Activated T-helper 9 cell treated with anti-CD3 and anti-CD28 coated beads, Interleukin-2, amount 50 U/mL, for 16 hours (primary cell): ENCODE measurements at places on chromosomes 16 and 17.

GRCh38 chr16:81695321-81696165, 83.5 kb upstream of the PLCG2 start:
- DNase-seq = no peak

DNA sequence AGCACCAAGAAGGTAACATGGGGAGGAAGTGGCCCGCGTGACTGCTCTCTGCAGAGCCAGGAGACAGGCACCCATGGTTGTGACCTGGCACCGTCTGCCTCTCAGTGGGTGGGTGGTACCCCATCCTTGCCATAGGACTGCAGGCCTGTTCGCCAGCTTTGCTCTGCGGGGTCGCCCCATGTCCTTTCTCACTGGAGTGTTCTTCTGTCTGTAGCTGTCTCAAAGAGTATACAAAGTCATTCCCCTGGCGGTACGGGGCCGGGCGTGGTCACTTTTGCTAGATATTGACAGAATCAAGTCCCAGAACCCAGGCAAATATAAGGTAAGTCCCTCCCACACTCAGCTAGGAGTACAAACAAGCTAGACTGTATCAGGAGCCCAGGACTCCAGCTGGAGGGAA, 6.0 kb downstream of the TBC1D26 start:
- no peak for DNase-seq

DNA sequence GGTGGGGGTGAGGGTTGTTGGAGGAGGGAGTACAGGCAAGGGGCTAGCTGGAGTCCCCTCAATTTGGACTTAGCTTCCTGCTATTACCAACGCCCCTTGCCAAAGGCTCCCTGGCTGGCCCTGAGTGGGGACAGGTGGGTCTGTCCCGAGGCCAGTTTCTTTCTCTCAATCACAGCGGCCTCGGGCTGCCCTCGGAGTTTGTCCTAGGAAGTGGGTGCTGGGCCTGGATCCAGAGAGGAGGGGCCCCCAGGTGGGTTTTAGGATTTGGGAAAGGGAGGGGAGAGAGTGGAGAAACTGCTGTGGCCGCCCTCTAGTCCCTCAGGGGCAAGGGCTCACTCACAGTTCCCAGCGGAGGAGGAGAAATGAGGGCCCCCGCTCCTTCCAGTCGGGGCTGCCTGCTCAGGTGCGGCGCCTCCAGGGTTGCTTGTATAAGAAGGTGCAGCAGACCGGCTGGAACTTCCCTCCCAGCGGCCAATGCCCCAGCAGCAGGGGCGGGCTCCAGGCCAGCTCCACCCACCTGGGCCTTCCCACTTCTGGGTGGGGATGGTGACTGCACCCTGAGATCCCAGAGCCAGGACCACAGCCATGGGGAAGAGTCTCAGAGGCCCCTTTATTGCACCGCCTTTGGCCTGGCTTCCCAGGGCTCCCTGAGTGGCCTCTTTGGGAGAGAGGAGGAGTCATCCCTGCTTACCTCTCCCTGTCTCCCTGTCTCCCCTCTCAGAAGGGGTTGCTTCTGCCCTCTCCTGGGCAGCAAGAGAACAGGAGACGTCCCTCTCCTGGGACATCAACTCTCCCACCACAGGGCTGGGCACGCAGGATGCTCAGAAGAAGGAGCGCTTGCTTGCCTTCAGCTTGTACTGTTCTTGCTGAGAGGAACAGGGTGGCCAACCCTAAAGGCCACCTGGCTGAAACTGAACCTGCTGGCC, 112.0 kb upstream of the SMURF2 start:
- no peak for DNase-seq

DNA sequence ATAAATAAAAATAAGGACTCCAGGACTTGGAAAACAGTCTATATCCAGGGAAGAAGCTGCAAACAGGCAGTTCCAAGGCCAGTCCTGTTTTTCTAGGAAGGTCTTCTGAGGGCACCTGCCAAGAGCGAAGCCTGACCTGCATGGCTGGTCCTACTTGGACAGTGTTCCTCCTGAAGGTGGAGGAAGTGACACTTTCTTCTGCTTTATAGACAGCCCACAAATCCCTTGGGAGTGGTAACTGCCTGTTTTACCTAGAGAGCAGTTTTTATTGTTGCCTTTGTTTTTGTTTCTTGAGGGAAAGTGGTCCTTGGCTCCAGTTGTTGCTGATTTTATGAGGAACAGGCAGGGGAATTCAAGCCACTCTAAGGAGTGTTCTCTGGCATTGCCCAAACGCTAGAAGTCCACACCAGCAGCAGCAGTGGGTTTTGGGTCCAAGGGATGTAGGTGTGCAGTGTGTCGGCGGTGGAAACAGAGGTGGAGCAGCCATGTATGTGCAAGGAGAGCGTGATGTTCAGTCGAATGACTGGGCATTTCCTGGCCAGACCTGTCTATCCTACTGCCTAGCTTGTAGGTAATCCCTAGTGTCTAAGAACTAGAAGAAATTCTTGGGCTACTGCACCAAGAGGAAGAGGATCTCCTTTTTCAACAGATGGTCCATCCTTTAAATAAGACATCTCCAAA, 35.3 kb downstream of the LDHD start:
- DNase-seq = no peak

- no peak for DNase-seq
Measured at GRCh38 chr17:39092692-39093230, 58.7 kb downstream of the PLXDC1 start.

DNA sequence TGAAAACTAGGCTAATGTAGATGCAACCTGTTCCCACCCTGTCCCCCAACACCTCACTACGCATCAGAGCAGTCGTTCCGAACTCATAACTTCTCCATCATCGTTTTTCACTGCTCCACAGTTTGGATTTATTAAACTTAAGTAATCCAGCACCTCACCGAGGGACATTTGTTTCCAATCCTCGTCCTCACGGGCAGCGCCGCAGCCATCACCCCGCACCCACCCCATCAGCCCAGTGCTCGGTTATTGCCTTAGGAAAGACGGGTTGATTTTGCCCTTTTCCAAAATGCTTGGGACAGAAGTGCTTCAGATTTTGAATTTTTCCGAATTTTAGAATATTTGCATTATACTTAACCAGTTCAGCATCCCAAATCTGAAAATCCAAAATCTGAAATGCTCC, 71.0 kb upstream of the DOC2B start:
- DNase-seq = no peak

- DNase-seq = no peak
Measured at GRCh38 chr16:79215289-79215688, 385.2 kb downstream of the MAF start.
